ENCODE measurements at places on chromosomes 3 and 15.

DNA sequence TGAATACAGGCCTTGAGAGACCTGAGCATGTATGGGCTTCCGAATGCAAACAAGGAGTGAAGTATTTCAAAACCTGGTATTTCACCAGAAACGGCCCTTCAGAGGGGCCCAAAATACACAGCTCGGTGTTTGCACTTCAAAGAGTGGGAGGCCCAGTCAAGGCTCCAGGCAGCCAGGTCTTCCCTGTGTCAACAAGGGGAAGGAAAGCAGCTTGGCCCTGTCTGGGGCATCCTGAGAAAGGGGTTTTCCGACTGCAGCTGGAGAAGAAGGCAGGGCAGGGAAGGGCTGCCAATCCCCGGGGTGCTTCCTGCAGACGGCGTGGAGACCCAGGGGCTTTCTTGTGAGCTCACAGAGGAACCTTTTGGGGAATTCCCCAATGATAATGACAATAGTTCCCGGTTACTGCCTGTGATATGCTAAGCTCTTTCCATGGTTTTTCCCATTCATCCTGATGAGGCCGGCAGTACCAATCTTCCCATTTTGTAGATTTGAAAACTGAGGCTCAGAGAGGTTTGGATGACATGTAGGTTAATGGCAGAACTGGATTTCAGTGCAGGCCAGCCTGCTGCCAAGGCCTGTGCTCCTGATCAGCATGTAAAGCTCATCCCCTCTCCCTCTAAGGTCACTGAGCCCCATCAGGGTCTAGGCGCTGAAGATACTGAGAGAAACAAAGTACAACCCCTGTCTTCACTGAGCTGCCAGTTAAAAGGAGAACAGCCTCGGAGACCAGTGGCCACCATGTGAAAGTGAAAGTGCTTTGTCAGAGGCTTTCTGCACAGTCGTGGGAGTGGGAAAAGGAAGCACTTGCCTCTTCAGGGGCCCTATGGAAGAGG is 43.0 kb upstream of the TLE3 start:
- peak; percentile 88 for DNase-seq

GRCh38 chr15:87340370-87340769 is 916.2 kb downstream of the NTRK3 start:
- no peak for DNase-seq

- peak; percentile 63 for DNase-seq
Measured at GRCh38 chr3:50655009-50655830, 19.5 kb upstream of the DOCK3 start.

DNA sequence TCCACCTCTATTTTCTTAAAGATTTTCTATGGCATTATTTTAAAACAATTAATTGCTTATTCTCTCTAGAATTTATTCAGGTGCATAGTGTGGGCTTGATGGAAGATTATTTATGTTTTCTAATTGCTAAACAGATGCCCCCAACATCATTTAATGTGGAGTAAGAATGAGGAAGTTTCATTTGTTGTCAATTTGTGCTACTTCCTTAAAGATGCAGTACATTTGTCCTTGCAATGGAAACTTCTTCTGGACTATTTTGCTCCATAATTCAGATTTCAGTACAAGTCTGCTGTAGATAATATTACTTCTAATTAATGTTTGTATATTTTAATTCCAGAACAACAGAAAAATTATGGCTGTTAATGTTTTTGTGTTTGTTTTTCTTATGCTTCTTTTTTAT is 104.8 kb downstream of the TGFBR2 start:
- DNase-seq: no peak

DNA sequence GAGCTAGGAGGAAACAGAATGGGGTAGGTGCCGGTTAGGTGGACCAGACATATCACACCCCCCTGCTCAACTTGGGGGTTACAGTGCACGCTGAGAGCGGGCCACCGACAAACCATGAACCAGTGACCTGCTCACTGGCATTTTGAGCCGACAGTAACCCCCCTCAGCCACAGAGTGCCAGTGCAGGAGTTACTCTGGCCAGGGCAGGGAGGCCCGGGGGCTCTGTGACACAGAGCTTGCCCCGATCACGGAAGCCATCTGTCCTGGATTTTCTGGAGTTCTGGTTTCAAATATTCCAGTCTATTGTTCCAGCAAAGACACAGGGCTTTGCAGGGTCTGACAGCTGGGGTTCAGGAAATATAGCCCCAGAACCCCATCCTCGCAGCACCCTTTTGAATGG is 225.2 kb downstream of the VPS13C start:
- DNase-seq: no peak

DNA sequence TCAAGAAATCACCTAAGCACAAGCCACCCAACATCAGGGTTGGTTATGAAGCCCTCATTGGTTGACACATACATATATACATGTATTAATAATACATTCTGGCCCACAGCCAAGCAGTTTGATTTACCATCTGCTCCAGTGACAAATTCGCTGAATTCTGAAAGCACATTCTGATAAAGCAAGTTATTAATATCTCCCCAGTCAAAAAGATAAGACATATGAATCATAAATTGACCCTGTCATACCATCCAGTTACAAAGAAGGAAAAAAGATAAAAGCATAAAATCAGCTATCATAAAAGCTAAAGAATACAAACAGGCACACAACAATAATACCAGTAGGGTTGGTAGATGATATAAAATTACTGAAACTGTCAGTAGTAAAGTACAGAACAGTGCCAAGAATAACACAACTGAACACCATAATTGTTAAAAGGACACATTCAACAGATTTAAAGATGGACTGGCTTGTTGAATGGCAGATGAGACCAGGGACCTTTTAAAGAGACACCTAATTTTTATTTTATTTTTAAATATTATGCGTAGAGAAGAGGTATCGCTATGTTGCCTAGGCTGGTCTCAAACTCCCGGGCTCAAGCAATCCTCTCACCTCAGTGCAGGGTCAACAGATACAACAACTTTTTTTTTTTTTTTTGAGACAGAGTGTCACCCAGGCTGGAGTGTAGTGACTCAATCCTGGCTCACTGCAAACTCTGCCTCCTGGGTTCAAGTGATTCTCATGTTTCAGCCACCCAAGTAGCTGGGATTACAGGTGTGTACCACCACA is 7.7 kb downstream of the SNX4 start:
- no peak for DNase-seq

GRCh38 chr15:24008476-24008875 is 321.4 kb upstream of the NDN start:
- DNase-seq: no peak

- DNase-seq: no peak
Measured at GRCh38 chr3:20669184-20669583, 483.2 kb upstream of the SGO1 start.

DNA sequence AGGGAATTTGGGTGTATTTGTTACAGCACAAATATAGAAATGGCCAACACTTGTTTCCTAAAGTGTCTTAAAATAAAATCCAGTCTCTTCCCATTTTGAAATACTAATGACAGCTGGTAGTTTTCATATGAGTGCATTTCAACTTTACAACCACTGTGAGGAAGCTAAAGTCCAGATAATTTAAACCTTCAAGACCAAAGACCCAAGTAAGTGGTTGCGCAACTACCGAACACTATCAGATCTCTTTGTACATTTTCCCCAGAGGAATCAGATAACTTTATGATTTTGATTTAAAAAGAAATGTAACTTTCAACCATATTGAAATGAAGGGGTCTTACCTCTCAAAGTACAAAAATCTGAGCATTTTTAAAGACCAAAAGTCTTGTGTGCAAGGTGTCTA is 14.3 kb downstream of the BCL2L10 start:
- no peak for DNase-seq

DNA sequence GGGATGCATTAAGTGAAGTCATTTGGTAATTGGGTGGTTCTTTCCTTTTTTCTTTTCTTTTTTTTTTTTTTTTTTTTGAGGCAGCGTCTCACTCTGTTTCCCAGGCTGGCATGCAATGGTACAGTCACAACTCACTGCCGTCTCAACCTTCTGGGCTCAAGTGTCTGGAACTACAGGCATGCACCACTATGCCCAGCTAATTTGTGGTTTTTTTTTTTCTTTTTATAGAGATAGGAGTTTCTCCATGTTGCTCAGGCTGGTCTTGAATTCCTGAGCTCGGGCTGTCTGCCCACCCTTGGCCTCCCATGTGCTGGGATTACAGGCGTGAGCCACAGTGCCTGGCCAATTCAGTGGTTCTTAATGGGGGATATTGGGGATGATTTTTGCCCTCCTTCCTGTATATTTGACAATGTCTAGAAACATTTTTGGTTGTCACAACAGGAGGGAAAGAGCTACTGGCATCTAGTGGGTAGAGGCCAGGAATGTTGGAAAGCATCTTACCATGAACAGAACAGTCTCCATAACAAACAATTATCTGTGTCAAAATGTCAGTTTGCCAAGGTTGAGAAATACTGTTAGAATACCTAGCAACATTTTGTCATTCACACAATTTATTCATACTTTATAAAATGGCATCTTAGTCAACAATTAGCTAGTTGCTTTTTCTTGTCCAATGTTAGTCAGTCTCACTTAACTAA is 79.4 kb upstream of the CNTN3 start:
- DNase-seq: no peak

DNA sequence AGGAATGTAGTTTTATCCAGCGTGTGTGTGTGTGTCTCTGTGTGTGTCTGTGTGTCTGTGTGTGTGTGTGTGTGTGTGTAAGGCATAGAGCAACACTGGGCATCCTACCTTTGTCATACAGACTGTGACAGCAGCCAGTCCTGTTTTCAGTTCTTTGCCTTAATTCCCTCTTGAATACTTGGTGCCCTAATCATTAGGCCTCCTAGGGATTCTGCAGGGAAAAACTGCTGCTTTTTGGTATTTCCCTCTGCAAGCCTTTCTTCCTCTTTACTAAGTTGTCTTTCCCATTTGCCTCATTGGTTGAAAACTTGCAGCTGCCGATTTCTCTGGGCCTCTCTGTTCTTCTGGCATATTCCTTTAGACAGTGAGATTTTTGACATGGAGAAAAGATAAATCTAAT is 9.2 kb downstream of the SLC25A36 start:
- peak; percentile 41 for DNase-seq

DNA sequence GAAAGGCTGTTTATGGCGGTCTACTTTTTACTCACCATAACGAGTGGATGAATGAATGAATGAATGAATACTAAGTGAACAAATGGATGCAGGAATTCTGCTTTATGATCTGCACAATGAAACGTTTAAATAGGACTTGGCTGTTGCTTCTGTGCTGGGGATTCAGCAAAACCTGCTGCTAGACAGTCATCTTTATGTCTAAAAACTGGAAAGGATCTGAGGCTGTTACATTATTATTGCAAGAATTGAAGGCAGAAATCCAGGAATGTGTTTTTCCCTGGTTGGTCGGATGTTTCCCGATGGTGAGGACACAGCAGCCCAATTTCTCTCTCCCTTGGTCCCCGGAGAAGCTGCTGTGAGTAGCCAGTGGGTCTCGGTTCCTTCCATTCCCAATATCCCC is 94.2 kb downstream of the GABRG3 start:
- no peak for DNase-seq

DNA sequence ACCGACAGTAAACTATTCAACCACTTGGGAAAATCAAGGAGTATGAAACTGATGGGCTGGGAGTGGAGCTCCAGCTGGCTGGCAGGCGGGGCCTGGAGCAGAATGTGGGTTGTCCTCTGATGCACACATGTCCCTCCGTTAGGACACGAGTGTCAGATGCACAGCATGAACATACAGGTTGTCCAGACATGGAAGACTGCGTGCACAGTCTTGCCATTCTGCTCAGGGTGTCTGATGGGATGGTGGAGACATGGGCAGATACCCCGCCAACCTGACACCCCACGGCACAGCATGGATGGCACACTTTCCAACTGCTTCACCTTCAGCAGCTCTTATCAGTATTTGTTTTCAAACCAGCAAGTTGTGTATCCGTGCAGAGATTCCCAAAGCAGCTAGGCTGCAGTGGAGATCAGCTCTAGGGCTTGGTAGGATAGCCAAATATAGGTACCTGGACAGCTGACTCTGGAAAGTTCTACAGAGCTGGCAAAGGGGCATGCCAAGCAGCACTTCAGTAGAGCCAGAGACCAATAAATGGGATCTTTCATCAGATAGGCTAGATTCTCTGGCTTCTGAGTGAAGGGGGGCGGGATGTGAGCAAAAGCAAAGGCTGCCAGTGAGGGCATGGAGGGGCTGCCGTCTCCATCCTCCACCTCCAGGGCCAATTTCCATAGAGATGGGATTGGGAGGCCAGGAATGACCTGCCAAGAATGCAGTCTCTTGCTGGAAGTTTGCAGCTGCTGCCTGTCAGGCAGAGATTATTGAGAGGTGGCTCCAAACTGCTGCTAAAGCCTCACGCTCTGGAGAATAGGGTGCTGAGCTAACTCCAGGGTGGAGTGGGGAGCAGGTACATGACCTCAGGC is 47.2 kb upstream of the KY start:
- no peak for DNase-seq

DNA sequence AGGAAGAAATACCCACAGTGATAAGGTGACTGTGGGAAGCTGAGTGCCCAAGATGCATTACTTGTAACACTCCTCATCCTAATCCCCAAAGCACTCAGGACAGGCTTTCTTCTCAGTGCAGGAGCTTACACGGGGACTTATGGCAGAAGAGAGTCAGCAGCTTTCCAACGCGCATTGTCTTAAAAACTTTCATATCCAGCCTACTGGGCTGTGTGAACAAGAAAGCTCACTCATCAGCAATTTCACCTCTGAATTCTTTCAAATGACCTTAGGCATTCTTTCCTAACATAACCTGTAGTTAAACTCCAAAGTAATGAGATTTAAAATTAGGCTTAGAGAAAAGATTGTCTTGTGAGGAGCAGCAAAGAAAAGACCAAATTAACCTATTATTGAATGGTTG is 132.3 kb downstream of the KCNAB1 start:
- DNase-seq: no peak

DNA sequence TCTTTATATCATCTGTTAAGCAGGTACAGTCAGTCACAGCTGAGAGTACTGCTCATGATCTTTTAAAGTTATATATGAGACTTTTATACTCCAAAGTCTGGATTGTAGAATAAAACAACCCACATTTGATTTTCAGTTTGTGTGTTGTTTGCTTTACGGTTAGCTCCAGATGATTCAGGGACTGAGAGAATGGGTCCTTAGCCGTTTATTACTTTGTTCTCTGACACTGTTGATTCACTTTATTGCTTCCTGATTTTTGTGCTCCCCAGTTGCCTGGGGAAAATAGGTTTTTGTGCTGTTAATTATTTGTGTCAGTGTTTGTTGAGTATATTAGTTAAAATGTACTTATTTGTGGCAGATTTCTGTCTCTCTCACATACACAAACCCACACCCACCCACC is 8.6 kb upstream of the EBLN2 start:
- no peak for DNase-seq

DNA sequence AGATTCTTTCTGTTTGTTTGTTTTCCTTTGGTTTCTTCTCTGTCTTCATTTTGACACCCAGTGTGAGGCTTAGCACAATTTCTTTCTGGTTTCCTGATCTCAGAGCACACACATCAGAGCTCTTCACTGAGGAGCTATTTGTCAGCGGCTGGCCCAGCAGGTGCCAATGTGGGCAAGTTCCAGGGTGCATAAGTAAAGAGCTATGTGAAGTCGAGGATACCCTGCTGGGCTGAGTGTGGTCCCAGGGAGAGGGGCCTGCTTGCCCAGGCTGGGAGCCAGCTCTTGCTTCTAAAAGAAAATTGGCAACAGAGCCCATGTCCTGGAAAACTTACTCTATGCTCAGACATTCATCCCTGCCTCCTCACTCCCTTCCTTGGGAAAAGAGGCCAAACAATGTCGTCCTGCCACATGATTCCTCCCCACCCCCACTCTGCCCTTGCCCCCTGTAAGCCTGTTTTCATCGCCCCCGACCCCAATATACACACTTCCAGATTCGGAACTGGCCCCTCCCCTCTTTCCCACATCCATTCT is 101.2 kb downstream of the ST8SIA2 start:
- no peak for DNase-seq

- DNase-seq: no peak
Measured at GRCh38 chr3:177466074-177466473, 268.8 kb upstream of the TBL1XR1 start.

- no peak for DNase-seq
Measured at GRCh38 chr3:183692436-183692835, 5.2 kb upstream of the YEATS2 start.

Data from inflammatory macrophage treated with lipopolysaccharide for 1 hour (primary cell).